ENCODE measurements at places on chromosomes 7 and 10. TPM values are rescaled to one million over a fixed set of nuclear protein-coding genes. Genes with fewer than 3 reads are reported as not detected.

PNLIPRP3 gene
- total RNA-seq, result not detected

GNG11 gene
- total RNA-seq, result 37.4 TPM

ZNF853 gene
- total RNA-seq, result 2.0 TPM

ZNF467 gene
- 1.1 TPM for total RNA-seq

TSPAN33 gene
- 5.1 TPM for total RNA-seq

TRRAP gene
- 14.7 TPM for total RNA-seq

ZEB1 gene
- total RNA-seq, result 6.2 TPM

TMEM229A gene
- total RNA-seq, result not detected
